Foreskin keratinocyte (primary cell): ENCODE measurements at places on chromosomes 3 and 15.

DNA sequence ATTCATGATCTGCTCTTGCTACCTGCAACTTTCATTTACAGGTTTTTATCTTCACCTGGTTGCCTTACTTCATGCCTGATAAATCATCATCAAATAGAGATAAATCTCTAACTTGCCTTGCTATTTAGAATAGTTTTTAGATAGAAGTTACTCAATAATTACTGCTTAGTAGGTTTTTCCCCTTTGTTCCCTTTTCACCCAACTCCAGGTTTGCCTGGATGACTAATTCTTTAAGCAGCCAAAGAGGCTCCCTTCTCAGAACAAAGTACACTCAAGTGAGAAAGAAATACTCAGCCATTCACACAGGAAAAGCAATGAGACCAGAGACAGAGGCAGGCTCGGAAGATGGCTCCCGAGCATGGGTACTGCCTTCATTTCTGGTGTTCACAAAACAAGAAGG, 268.1 kb upstream of the CRBN start:
- peak; percentile 16 for DNase-seq

- DNase-seq: peak; percentile 63
Observed at GRCh38 chr15:91521996-91522395, 331.5 kb upstream of the SLCO3A1 start.

GRCh38 chr15:78636378-78636859, 4.6 kb downstream of the CHRNB4 start:
- no peak for DNase-seq

DNA sequence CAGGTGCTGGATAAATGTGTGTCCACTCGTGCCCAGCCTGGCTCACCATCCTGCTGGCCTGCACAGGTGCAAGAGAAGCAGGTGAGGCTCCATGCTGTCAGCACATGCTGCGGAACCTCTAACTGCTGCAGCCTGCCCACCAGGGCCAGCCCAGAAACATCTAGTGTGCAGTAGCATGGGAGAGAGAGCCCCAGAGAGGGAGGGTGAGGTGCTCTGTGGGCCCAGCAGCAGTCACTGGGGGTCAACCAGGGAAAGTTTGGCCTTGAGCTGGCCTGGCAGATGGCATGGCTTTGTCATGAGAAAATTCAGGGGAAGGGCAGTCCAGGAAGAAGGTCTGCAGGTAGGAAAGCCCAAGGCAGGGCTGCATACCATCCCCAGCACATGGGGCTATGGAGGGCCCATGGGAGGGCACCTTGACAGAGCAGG, 18.2 kb upstream of the PRR23E start:
- no peak for DNase-seq

DNA sequence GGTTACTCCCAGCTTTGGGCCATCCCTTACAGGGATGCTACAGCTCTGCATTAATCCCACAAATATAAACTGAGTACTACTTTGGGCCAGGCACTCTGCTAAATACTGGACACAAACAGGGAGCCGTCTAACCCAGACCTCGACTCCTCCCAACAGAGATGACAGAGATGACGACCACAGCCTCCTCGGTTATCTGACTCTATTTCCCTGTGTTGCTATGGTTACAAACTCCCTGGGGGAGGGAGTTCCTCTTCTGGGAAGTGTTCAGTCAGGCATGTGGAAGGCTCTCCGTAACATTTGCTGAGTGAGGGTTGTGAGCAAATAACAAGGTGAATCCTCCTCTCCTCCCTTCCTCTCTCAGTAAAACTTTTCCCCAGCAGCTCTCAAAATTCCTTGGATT, 6.7 kb upstream of the CMTM7 start:
- no peak for DNase-seq

GRCh38 chr15:26179906-26180305, 316.8 kb upstream of the ATP10A start:
- no peak for DNase-seq

DNA sequence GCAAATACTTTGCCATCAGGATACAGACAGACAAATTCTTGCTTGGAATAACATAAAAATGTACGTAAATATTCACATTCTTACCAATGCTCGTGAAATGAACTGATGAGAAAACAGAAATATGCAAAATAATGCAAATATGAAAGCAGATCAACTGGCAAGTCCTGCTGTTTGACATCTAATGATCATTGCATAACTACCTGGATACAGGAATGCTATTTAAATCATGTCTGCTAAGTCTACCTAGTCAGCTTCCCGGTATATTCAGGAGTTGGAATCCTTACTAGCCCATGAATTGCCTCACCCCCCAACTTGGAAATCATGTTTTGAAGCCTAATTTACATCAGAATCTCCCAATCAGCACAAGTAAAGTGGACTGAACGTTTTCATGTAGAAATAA, 230.6 kb downstream of the CHL1 start:
- no peak for DNase-seq

DNA sequence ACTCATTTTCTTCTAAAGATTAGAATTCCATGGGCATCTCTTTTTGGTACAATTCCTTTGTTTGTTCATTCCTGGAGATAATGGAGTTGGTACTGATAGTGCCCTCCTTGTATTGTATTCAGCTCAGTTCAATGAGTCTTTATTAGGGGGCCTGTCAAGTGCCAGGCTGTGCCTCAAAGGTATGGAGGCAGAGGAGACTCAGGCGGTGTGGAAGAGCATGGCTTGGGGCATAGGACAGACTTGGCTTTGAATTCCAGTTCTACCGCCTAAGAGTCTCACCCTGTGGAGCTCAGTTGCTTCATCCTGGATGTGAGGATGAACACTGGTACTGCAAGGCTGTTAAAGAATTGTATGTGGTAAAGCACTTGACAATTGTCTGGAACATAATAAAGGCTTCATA, 196.6 kb upstream of the IL12A start:
- no peak for DNase-seq

DNA sequence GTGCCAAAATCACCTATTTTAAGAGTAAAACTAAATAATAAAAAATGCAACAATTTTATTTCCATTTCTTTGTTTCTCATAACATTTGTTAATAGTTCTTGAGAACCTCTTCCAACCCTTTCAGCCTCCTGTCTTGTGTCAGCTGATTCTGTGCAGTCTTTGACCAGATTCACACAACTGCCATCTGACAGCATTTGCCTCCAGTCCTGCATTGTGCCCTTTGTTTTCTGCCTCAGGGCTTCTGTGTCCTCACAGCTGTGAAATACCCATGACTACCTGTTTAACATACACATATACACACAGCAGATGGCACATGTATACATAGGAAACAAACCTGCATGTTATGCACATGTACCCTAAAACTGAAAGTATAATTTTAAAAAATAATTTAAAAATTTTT, 13.2 kb upstream of the CNTN6 start:
- no peak for DNase-seq

DNA sequence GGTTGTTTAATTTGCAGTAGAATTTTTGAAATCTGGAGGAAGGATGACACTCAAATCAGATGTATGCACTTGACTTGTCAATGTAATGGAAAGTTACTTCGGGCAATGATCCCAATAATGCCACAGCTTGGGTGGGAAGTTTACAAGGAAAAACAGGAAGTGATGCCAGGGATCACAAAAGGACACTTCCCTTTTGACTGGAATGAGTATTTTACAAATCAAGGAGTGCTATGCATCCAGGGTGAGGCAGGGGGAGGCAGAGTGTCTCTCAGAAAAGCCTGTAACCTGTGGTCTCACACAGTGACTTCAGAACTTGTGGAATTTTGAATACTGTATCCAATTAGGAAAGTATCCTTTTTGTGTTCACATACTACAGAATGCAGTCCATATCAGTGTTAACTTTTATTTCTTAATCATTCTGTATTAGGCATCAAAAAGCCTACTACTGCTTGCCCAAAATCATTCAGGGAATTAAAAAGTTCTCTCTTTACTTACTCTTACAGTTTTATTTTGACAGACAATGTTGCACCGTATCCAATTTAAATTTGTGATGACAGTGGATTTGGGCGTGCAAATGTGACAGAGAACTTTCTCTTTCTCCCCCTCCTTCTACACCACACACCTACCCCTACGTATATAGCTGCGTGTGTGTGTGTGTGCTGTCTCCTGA, 445.1 kb downstream of the MECOM start:
- no peak for DNase-seq

DNA sequence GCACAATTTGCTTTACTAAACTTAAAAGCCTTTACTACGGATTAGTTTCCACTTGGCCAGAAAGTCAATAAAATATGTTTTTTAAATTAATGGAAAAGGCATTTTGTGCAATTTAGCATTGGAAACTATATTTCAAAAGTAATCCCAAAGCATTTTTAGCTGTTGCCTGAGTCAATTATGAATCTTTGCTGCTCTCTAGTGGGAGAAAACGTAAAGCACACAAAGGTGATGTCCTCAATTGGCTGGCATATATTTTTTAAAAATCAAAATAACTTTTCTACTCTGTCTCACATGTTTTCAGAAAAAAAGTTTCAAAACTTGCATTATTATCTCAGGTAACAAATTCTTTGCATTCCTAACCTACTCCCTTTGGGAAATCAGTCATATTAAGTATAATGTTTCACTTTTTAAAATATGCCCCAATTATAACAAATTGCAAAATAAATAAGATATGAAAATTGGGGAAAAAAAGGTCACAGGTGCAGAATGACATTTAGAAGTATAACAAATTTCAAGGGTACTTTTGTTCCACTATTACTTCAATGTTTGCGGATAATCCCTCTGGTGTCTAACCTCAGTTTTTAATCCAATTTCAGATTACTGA, 47.2 kb upstream of the TEX55 start:
- peak; percentile 3 for DNase-seq

GRCh38 chr3:171954690-171955383, 84.5 kb upstream of the FNDC3B start:
- no peak for DNase-seq

DNA sequence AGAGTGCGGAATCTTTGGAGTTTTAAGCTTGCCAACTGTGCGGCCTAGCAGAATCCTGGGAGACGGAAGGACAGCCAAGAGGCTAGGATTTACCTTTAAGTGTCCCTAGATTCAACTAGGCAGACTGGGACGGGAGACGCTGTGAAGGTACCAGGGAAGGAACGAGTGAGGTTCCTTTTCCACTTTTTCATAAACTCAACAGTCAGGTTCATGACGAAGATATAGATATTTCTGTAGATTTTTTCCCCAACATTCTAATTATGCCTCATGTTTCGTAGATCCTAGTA, 564 bp upstream of the GABPB1 start:
- DNase-seq: no peak

GRCh38 chr3:115533218-115533617, 90.1 kb upstream of the GAP43 start:
- DNase-seq: no peak

DNA sequence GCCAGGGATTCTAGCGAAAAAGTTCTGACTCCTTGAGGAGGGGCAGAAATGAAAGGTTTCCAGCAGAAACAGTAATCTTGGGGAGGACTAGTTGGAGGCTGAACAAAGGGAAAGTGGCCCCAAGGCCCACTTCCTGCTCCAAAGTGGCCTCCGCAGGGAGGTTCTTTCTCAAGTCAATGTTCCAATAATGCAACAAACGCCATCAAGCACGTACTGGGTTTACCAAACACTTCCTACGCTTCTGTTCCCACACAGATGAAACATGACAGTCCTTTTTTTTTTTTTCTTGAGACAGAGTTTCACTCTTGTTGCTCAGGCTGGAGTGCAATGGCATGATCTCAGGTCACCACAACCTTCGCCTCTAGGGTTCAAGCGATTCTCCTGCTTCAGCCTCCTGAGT, 9.6 kb upstream of the RCCD1 start:
- DNase-seq: no peak

GRCh38 chr3:63977893-63978292, 45.4 kb downstream of the PSMD6 start:
- no peak for DNase-seq

- DNase-seq: no peak
Observed at GRCh38 chr3:132407025-132407424, 10.3 kb upstream of the DNAJC13 start.

DNA sequence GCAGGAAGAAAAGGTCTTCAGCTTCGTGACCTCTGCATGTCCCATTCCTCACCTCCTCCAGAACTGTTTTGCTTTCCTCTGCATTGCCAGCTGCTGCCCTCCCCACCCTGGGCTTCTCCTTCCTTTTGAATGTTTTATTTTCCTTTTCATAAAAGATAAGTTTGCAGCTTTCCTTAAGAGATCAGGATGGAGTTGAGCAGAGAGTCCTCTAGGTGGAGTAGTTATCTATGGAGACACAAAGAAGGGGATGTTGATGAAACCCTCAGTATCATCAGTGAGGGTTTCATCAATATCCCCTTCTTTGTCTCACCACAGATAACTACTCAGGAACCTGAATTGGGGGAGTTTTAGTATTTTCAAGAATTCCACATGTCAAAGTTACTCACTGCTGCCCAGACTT, 19.0 kb upstream of the SLC25A36 start:
- no peak for DNase-seq

GRCh38 chr3:149579161-149579560, 78.7 kb downstream of the WWTR1 start:
- peak; percentile 30 for DNase-seq

- peak; percentile 76 for DNase-seq
Observed at GRCh38 chr15:98803228-98804056, 155.1 kb downstream of the IGF1R start.

GRCh38 chr15:31857194-31857593, 173.1 kb upstream of the CHRNA7 start:
- no peak for DNase-seq

DNA sequence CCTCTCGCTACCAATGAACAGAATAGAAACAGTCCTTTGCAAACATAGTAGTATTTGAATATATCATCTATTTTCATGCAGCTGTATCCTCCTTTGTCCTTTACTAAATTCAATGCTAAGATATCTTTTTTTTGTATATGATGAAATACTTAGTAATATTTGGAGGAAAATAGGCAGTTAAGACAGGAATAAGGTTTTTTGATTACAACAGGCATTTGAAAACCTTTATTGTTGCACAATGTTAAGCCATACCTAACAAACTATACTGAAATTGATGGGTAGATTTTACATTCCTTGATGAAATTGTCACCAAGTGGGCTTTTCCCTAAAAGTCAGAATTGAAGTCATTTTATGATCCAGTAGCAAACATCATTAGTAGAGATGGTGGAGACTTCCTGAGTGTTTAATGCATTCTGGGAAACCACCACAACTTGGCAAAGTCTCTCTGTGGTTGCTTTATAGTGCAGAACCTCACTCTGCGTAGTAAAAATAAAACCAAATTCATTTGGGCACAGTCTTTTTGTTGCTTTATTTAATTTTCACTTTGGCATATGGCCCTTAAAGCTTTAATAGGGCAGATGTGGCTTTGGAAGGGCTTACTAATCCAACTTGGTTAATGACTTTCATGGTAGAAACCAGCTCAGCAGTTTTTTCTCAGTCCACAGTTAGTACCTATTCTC, 216.0 kb downstream of the DIPK2A start:
- DNase-seq: no peak

- DNase-seq: no peak
Observed at GRCh38 chr3:197196192-197196591, 102.2 kb downstream of the DLG1 start.

- no peak for DNase-seq
Observed at GRCh38 chr3:118480101-118480860, 554.4 kb downstream of the IGSF11 start.

- no peak for DNase-seq
Observed at GRCh38 chr3:108500728-108501127, 9.7 kb downstream of the MYH15 start.
